ENCODE measurements at places on chromosomes 3 and 15. TPM values are rescaled to one million over a fixed set of nuclear protein-coding genes. Genes with fewer than 3 reads are reported as not detected.

TRPM1 gene
- total RNA-seq, result not detected

SLC28A1 gene
- not detected for total RNA-seq

CCDC174 gene
- 21.8 TPM for total RNA-seq

TMEM266 gene
- total RNA-seq, result 0.30 TPM

ZNF662 gene
- not detected for total RNA-seq

SEC61A1 gene
- total RNA-seq, result 150 TPM

MYD88 gene
- total RNA-seq, result 3.3 TPM

NEK10 gene
- total RNA-seq, result 1.9 TPM

NME9 gene
- 0.19 TPM for total RNA-seq

CP gene
- total RNA-seq, result not detected

DAZL gene
- total RNA-seq, result not detected

CCR8 gene
- total RNA-seq, result not detected

CCDC80 gene
- 6.2 TPM for total RNA-seq

PLOD2 gene
- 31.4 TPM for total RNA-seq

GPX1 gene
- 431 TPM for total RNA-seq

TM4SF18 gene
- total RNA-seq, result 5.0 TPM

PLA2G4E gene
- not detected for total RNA-seq

CTXN2 gene
- not detected for total RNA-seq

SEMA6D gene
- total RNA-seq, result 0.64 TPM

PDHB gene
- total RNA-seq, result 309 TPM

MYZAP gene
- 2.6 TPM for total RNA-seq

HGD gene
- total RNA-seq, result not detected

GPR160 gene
- total RNA-seq, result 0.57 TPM

PLAAT1 gene
- 1.2 TPM for total RNA-seq

GOLGA8J gene
- not detected for total RNA-seq

RLBP1 gene
- 3.7 TPM for total RNA-seq

SLC51A gene
- not detected for total RNA-seq

C3orf62 gene
- 4.1 TPM for total RNA-seq

CFAP20DC gene
- total RNA-seq, result 4.5 TPM

MUC4 gene
- 0.11 TPM for total RNA-seq

DLL4 gene
- total RNA-seq, result 0.21 TPM

TRPC1 gene
- 5.9 TPM for total RNA-seq

DUOXA2 gene
- not detected for total RNA-seq

ARL6IP5 gene
- 35.1 TPM for total RNA-seq

GP9 gene
- not detected for total RNA-seq

SLC2A2 gene
- total RNA-seq, result not detected

STRA6 gene
- 45.8 TPM for total RNA-seq

MEGF11 gene
- 1.1 TPM for total RNA-seq

ARNT2 gene
- 21.2 TPM for total RNA-seq

MTHFS gene
- 32.2 TPM for total RNA-seq

PLXNA1 gene
- 24.7 TPM for total RNA-seq

COMMD4 gene
- 170 TPM for total RNA-seq

CCDC54 gene
- total RNA-seq, result not detected

CHRD gene
- not detected for total RNA-seq

RTP1 gene
- not detected for total RNA-seq

VPS39 gene
- total RNA-seq, result 32.8 TPM

A4GNT gene
- total RNA-seq, result not detected

ZKSCAN7 gene
- total RNA-seq, result not detected

ALDH1L1 gene
- total RNA-seq, result 0.11 TPM

SNRPN gene
- total RNA-seq, result 285 TPM

SSUH2 gene
- total RNA-seq, result 10.6 TPM

SLITRK3 gene
- 0.11 TPM for total RNA-seq

Measured in A375 (cell line).